ENCODE measurements at places on chromosomes 16 and 17.

DNA sequence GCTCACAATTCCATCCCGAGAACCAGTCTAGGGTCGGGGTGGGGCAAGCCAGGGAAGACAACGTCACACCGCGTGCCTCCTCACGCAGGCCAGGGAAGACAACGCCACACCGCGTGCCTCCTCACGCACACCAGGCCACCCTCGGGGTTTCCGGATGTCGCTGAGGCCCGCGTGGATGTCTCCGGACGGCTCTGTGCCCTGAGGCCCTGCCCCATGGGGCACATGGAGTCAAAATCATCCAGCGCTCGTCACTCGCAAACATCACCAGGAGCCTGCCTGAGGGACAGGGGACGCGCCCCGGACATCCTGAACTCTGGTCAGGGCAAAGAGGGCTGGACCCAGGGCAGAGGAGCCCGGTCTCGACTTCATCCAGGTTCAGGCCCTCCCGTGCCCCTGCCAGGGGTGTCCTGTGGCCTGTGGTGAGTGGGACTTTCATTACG lies 3.7 kb downstream of the TMEM204 start:
- no peak for DNase-seq

GRCh38 chr16:78142788-78143187 lies 43.3 kb downstream of the WWOX start:
- no peak for DNase-seq

- no peak for DNase-seq
Measured at GRCh38 chr17:43140396-43141332, 15.5 kb upstream of the BRCA1 start.

DNA sequence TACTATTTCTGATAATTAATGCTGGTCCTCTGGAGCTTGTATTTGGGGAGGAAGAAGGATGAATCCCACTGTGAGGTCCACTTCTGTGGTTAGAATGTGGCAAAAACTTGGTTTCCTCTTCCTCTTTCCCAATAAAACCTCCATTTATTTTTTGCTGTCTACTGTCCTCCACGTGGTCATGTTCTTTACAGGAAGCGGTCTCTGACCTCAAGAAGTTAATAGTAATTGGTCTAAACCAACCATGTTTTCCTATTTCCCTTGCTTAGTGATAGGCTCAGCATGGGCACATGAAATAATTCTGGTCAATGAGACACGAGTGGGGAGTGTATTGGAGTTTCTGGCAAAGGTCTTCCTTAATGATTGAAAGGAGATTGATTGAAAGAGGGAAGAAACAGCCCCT lies 33.9 kb downstream of the CHP2 start:
- no peak for DNase-seq

DNA sequence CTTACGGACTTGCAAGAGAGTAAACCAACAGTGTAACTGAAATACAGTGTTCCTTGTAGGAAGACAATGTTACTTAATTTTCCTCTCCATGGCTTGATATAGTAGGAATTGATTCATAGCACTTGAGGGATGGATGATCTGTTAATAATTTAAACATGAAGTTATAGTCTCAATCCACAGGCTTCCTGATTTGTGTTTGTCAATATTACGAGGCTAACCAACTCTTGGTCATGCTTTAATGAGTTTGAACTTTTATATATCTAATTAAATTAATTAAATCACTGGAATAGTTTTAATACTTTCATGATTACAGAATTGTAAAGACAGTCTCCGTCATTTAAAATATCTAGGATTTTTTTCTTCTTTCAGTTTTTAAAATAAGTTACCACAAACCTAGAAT lies 112.0 kb upstream of the HAS3 start:
- DNase-seq, result no peak

DNA sequence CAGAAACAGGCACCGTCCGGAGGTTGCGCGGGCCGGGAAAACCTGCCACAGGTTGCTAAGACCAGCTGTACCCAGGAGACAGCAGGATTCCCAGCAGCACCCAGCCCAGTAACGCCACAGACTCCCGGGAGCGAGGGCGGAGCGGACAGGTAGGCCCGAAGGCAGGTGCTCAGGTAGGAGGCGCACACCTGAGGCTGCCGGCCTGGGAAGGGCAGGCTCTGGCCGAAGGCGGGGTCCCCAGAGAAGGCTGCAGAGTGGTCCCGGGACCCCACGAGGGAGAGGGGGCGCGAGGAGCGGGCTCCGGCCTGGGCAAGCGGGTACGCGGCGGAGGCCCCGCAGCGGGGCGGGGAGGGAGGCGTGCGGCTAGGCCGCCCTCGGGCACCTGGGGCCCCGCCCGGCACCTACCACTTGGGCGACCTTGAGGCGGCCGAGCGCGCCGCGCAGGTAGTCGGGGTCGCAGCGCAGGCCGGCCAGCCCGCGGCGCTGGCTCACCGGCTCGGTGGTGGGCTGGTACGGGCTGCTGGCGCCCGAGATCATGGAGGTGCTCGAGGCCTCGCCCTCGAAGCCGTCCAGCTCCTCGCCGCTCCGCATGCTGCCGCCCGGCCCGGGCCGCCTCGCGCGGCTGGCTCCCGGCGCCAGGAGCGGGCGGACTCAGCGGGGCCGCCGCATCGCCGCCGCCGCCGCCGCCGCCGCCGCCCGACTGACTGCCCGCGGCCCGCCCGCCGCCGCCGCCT lies 441 bp downstream of the CMTM4 start:
- DNase-seq, result no peak

DNA sequence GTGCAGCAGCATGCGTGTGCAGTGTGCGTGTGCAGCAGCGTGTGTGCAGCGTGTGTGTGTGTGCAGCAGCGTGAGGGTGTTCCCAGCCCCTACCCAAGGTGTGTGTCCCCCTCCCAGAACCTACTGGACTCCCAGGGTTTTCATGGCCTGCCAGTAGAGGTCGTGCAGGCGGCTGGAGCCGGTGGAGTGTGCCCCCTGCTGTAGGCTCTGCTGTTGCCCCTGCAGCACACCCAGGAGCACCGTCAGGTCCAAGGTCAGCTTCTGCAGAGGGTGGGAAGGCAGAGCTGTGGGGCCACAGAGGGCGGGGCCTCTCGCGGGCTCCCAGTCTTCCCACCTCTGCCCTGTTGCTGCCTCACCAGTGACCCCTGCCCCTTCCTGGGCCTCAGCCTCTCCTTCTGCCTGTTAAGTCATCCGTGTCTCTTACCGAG lies 14.9 kb downstream of the MYBBP1A start:
- DNase-seq, result no peak

GRCh38 chr17:15377616-15378015 lies 36.2 kb upstream of the TEKT3 start:
- DNase-seq, result no peak

DNA sequence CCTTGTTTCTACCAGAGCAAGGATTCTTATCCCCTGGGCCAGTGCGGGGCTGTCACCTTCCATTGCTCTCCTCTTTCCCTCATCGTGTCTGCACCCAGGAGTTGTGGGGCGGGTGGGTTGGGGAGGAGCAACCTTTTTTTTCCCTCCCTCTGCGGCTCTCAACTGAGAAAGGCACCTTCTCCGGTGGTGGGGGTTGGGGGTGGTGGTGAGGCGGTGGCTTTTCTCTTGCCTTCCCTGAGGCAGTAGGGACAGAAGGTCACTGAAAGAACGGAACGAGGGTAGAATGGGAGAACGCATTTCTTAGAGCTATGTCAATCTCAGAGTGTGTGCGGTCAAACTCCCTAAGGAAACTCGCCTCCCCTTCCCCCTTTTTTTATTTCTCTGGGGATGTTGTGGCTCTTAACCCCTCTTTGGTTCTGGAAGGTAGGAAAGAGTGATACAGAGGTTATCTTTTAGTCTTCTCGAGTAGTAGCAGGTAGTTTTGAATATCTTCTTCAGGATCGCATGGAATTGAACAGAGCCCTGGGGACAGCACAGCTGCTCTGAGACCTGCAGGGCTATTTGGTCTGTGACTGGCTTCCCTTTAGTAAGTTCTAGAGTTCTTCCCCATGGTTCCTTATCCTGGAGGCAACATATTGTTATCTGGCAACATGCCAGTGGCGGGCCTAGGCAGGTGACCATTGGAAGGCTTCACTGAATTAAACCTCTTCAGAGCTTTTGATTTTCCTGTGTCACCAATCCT lies 994 bp downstream of the CLTC start:
- peak; percentile 42 for DNase-seq

DNA sequence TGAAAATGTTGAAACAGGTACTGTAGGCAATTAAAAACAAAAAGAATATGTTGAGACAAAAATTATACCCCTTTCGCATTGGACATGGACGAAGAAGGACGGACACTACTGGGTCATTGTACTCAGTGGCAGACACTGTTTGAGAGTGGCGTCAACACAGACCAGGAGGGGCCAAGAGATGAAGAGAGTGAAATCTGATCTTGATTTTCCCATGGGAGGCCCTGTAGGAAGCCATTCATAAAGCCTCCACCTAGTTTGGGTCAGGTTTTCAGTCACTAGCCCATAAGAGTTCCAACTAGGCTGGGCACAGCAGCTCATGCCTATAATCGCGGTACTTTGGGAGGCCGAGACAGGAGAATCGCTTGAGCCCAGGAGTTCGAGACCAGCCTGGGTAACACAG lies 23.6 kb upstream of the SMURF2 start:
- DNase-seq, result no peak

GRCh38 chr17:45052052-45052772 lies 780 bp upstream of the DCAKD start:
- DNase-seq, result peak; percentile 27

DNA sequence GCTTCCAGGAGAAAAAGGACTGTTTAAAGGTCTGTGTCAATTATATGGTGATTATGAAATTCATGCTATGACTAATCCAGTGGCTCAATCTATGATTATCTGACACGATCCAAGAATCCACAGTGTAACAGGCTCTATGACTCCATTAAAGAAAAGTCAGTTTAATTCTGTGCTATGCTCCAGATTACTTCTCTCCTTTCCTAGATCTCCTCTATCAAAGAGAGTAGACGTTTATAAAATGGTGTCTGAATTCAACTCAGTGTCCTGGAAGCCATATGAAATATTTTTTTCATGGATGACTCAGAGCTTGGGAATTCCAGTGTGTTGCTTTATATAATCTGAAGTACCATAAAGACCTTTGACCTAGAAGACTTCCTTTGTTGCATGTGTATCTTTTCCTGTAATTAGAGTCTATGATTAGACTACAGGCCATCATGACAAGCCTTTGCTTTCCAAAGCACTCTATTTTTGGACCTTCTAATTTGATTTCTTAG lies 27.0 kb upstream of the NF1 start:
- DNase-seq, result no peak

GRCh38 chr17:35568561-35568960 lies 7.9 kb upstream of the SLFN14 start:
- no peak for DNase-seq

DNA sequence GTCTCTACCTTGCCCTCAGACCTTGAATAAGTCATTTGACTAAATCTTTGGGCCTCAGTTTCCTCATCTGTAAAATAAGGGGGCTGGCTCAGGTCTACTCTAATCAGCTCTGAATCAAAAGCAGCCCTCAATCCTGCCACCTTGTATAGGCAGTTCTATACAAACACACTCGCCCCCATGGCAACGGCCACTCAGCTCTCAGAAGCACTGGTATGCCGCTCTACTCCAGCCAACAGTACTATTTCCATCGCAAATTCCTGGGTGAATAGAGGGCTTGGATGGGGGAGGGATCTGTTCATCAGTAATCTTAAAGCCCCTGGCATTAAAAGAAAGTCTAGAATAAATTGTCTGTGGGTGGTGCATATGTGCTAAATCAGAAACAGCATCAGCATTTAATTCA lies 21.2 kb upstream of the TAOK1 start:
- no peak for DNase-seq

DNA sequence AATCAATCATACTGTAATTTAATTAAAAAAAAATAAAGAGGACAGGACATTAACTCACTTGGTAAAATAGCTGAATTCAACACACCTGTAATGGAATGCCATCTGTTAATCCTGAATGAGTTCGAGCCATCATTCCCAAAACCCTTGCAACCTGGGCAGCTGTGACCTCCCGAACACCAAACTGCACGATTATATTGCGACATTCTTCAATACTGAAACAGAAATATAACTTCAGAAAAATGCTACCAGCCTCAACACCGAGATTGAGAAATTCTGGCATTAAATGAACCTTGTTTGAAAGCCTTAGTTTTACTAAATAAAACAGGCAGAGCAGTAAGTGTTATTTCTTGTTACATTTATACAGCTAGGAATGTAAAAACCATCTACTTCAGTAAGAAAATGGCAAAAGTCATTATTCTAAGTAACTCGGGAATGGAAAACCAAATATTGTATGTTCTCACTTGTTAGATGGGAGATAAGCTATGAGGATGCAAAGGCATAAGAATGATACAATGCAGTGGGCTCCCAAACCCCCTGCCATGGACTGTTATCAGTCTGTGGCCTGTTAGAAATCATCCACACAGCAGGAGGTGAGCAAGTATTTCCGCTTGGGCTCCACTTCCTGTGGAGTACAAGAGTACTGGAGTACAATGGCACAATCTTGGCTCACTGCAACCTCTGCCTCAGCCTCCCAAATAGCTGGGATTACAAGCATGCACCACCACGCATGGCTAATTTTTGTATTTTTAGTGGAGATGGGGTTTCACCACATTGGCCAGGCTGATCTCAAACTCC lies 46.5 kb downstream of the CNOT1 start:
- DNase-seq, result no peak

DNA sequence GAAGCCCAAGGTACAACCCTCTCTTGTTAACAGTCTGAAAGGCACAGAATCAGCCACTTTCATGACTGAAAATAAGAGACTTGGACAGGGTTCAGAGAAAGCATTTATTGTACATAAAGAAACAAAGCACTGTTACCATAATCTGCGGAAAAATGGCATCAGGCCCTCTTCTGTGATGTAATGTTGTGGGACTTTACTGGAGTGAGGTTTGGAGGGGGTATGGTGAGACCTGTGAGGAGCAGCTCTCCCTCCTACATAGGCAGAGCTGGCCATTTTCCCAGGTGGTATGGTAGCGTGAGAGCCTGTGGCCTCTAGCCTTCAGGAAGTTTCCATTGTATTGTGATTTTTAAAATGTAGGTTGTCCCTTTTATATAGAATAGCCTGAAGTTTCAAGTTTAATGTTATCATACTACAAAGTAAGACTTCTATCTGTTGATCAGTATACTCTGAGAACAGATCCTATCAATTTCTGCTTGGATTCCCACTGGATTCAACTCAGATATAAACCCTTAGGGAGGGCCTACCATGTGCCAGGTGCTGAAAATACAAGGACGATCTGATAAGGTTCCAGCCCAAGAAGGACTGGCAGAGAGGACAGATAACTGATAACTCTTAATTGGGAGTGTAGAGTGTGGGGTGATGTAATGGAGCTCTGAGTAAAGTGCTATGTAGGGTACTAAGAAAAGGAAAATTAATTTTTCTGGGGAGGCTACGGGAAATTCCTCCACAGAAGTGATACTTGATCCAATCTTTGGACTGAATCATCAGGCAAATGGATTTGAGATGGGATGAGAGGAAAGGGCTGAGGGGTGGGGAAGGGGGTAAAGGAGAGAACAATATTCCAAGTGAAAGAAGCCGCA lies 4.1 kb upstream of the YPEL2 start:
- DNase-seq, result no peak

GRCh38 chr17:75260641-75261335 lies 618 bp downstream of the GGA3 start:
- DNase-seq, result no peak

GRCh38 chr17:5695480-5695879 lies 111.2 kb upstream of the NLRP1 start:
- DNase-seq, result no peak

GRCh38 chr17:68433911-68434508 lies 23.3 kb downstream of the WIPI1 start:
- DNase-seq, result no peak
